ENCODE measurements at places on chromosomes 2 and 18.

DNA sequence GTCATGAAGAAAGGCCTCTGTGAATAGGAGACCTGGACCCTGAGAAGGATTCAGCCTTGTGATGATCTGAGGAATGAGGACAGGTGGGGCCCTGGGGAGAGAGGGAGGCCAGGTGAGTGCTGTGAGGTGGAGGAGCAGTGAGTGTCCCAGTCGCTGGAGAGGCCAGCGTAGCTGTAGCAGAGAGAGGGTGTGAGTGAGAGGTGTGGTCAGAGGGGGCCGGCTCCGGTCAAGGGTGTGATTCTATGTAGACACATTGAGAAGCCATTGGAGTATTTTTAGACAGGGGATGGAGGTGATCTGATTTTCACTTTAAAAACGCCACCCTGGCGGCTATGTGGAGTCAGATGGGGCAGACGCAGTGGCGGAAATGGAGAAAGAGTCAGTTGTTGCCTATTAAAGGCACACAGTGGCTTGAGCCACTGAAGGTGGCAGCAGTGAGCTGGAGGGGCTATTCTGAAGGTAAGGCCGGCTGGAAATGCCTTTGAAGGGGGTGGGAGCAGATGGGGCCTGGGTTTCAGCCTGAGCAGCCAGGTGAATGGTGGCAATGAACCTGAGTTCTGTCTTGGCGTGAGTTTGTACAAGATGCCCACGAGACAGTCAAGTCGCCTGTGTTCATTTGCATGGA is 55.6 kb downstream of the GREB1 start:
- DNase-seq = no peak

- DNase-seq = no peak
These were observed 446.4 kb upstream of the ID2 start for GRCh38 chr2:8235419-8235818.

GRCh38 chr18:2609604-2610003 is 38.2 kb downstream of the NDC80 start:
- no peak for DNase-seq

DNA sequence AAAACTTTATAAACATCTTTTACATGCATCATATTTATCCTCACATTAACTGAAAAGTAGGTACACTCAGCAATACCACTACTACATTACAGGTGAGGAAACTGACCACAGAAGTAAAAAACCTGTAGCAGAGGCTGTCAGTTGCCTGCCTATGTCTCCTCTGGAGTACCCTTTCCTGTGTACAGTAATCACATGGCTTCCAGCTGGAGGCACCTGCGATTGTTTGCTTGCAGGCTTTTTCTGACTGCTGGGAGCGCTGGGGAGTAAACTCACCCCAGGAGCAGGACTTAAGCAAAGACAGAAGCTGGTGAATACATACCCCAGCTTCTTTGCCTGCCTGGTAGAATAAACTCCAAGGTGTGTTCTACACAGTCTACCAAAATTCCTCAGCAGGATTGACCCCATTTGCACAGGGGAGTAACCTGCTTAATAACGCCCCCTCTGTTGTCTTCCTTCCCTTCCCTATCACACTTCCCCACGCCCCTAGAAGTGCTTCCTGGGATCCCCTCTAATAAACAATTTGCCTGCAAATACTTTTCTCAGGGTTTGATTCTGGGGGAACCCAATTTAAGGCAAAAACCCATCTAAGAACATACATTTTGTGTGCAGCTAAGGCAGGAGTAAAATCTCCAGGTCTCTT is 138.9 kb downstream of the PTH2R start:
- DNase-seq = no peak

GRCh38 chr2:233966388-233966787 is 49.2 kb downstream of the TRPM8 start:
- DNase-seq = no peak

GRCh38 chr18:43485545-43485963 is 208.3 kb upstream of the SYT4 start:
- no peak for DNase-seq

DNA sequence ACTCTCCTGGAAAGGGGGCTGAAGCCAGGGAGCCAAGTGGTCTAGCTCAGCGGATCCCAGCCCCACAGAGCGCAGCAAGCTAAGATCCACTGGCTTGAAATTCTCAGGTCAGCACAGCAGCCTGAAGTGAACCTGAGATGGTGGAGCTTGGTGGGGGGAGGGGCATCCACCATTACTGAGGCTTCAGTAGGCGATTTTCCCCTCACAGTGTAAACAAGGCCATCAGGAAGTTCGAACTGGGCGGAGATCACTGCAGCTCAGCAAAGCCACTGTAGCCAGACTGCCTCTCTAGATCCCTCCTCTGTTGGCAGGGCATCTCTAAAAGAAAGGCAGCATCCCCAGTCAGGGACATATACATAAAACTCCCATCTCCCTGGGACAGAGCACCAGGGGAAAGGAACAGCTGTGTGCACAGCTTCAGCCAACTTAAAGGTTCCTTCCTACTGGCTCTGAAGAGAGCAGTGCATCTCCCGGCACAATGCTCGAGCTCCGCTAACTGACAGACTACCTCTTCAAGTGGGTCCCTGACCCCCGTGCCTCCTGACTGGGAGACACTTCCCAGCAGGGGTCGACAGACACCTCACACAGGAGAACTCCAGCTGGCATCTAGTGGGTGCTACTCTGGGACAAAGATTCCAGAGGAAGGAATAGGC is 282.3 kb upstream of the EPC2 start:
- DNase-seq = no peak

DNA sequence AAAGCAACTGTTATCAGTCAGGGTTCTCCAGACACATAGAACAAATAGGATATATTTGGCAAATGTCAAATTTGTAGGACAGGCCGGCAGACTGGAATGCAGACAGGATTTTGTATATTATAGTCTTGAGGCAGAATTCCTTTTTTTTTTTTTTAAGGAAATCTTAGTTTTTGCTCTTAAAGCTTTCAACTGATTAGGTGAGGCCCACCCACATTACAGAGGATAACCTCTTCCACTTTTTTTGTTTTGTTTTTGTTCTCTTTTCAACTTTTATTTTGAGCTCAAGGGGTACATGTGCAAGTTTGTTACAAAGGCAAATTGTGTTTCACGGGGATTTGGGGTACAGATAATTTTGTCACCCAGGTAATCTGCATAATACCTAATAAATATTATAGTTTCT is 350.2 kb upstream of the CHAC2 start:
- no peak for DNase-seq

DNA sequence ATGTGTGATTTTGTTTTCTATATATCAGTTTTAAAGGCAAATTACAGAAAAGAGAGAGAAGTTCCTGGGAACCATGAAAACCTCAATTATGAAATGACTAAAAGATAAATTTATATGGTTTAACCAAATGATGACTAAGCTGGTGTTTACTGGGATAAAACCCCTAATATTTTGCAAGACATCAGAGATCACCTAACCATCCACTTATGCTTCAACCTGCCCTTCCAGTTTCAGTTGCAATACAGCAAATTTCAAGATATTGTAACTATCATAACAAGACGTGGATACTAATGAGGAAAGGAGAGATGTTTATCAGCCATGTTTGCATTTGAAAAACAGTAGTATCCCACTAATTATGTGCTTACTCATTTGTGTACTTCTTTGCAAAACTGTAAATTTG is 108.2 kb downstream of the GAREM1 start:
- DNase-seq = no peak

DNA sequence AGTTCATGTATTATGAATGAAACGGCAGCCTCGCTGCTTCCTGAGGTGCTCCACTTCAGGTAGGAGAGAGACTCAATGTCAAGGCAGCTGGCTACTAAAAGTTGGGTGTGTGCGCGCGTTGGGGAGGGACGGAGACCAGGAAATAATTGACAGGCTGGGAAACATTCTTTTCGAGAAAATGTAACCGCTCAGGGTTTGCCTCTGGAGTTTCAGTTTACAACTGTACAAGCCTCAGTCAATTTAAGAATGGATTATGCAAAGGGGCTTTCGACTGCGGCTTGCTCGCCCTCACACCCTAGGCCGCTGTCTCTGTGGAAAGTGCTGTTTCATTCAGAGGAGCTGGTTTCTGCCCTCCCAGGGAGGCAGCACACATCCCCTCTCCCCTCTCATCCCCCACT is 4.4 kb upstream of the SPRED2 start:
- peak; percentile 3 for DNase-seq

DNA sequence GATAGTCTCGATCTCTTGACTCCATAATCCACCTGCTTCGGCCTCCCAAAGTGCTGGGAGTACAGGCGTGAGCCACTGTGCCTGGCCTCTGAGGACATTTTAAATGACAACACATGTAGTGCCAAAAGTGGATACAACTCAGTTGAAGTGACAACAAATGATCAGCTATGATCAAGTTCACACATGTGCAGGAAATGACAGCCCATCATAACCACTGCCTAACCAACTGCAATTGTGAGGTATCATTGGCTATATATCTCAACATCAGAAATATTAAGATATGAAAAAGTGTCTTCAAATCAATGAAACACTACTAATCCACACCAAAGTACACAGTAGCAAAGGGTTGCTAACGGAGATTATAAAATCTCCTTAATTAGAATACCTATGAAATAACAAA is 84.8 kb downstream of the DTNB start:
- DNase-seq = no peak

DNA sequence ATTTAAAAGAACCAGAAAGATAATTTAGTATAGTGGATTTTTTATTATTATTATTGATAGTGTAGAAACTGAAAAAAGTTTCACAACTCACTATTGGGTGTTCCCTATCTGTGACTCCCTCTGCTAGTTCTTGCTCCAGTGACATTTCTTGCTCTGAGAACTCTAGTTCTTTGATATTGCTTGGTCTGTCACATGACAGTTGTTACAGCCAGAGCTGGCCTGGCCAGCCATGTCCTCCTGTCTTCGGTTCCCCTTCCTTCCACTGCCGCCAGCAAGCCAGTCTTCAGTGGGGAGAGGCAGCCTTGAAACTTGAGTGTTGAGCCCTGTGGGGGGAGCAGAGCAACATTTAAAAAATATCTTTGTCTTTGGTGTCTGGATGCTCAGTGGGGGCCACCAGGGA is 7.6 kb upstream of the THOC1 start:
- DNase-seq = no peak

GRCh38 chr2:229752970-229753729 is 38.8 kb upstream of the DNER start:
- DNase-seq = no peak

DNA sequence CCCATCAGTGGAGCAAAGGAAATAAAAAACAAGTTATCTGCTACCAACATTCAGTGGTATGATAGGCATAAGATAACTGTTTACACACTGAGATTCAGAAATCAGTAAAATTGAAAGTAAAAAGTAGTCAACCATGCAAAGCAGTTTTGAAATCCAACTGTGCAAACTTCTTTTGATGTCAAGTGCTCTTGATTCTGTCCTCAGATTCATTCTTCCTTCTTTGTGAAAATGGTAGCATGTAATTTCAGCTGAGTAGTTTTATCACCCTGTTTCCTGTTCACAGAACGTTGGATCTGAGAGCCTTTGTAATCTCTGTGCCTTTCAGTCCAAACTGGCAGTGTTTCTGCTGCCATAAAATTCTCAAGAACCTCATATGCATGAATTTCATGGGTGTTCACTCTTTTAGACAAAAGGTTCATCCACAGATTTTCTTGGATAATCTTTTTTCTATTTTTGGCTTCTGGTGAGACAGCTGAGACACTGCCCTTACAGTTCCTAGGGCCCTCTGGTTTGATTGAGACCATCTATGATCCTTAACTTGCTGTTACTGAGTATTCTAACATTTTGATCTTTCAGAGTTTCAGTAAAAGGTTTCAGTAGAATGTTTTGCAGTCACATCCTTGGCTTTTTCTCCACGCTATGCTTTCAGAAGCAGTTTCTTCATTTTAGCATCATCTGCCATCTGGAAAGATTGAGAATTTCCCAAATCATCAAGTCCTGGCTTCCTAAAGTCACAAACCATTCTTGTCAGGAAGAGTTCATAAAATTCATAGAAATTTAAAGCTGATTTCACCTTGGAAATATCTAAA is 272.3 kb upstream of the EPHA4 start:
- DNase-seq = no peak

DNA sequence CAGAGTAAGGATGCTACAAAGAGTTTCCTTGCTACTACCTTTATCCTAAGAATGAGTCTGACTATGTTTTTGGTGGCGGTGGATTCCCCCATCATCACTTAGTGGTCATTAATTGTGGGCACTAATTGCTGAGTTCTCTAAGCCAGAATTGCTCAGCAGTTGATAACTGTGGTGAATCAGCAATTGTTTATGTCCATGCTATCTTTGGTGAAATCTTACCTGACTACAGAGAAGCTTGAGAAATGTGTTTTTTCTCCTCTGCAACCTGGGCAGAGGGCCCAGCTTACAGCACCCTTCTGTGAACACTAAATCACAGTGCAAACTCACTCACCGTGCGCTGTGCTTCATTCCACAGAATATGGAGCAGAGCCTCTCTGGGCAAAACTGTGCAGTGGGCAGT is 683.6 kb downstream of the CNTNAP5 start:
- no peak for DNase-seq

GRCh38 chr2:239279508-239280295 is 121.1 kb downstream of the HDAC4 start:
- DNase-seq = no peak

DNA sequence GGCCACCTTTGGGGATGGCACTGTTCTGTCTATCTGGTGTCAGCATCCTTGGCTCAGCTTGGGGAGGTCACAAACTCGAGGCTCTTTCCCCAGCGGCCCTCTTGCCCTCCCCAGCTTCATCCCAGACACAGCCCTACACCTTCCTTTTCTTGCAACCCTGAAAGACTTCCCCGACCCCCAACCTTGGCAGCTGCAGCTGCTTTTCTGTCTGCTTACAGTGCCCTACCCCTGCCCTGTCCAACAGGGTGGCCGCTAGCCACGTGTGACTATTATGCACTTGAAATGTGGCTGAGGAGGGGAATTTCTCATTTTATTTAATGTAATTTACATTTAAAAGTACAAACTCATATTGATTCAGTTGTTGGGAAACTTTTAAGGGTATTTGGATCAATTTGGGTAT is 41.3 kb downstream of the NGEF start:
- no peak for DNase-seq

- DNase-seq = no peak
These were observed 80.3 kb downstream of the THNSL2 start for GRCh38 chr2:88250404-88250803.
